ENCODE measurements at places on chromosomes 2 and 18.

DNA sequence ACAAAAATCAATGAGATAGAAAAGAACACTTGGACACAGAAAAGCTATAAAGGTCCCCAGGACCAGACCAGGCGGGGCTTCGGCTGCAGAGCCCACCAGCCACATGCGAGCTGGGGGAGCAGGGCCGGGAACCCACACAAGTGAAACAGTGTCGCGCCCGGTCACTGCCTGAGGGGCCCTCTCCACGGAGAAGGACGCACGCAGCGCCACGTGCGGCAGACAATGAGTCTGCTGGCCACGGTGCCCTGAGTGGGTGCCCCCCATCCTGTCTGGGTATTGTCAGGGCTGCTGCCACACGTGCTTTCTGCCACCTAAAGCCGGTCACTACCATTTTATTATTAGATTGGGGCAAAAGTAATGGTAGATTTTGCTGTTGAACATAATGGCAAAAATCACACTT lies 207.9 kb upstream of the HDAC4 start:
- no peak for DNase-seq

- DNase-seq = peak; percentile 19
Observed at GRCh38 chr2:173866874-173867618, 98.1 kb downstream of the SP3 start.

- DNase-seq = no peak
Observed at GRCh38 chr2:70047451-70047850, 39.8 kb upstream of the PCBP1 start.

- DNase-seq = no peak
Observed at GRCh38 chr2:45987856-45988255, 309.4 kb upstream of the EPAS1 start.

DNA sequence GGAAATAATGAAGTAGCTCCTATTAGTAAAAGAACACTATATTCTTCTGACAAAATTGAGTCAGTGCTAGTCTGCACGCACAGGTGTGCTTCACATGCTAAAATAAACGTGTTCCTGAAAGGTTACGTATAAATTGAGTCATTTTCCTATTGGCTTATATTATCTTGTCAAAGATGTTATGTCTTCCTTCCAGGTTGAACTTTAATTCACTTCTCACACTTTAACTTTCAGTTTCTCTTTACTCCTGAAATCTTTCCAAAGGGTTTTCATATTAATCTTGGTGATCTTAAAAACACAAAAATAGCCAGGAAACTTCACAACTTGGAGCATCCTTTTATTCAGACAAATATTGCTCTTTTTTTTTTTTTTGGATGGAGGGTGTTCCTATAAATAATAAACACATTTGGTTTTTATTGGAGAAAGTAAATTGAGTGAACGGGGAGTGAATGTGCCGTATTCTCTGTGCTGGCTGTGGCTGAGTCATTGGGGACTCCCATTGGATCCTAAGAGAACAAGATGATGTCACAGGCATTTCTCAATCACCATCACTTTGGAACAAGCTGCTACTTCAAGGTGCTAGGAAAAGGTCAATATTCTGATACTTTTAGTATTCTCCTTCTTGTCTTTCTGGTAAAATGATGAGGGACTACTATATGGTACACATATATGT lies 150.2 kb upstream of the SPATS2L start:
- DNase-seq = peak; percentile 13

DNA sequence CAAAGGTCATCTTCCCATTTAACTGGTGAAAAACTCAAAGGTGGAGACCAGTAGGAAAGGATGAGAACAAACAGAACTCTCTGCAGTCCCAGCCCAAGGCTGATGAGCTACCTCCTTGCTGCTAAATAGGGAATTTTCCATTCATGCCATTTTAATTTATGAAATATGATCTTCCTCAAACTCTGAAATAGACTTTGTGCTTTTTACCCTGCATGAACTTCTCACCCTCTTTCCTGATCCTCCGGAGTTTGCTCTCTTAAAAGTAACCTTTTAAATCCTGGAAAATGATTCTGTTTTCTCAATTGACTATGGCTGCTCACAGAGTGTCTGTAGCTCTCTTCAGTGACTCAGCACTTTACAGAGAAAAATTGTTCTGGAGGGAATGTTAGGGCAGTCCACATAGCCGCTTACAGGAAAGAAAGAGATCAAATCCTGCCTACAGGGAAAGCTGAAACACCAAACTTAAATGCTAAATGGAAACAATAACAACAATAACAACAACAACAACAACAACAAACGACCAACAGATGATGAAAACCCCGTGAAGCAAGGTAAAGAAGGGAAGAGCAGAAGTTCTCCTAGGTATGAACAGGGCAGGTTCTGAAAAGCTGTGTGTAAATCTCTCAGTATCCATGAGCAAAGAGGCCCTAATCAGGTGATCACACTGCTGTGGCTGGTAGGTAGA lies 79.8 kb upstream of the SESTD1 start:
- DNase-seq = no peak

DNA sequence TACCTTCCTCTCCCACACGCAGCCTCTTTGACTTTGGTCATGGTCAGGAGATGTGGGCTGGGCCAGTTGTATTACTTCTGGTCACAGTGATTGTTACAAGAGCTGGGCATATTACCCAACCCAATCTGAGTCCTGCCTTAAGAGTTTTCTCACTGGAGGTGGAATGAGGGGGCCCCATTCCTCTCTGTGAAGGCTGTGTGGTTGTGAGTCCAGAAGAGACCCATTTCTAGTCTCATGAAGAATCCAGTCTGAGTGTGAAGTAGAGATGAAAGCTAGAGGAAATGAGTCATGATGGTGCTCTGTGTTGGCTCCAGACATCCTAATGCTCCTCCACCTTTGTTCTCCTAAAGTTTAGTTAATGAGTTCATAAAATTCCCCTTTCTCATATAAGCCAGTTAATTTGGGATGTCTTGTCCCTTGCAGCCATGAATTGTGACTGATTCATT lies 50.8 kb upstream of the RASGRP3 start:
- DNase-seq = no peak

GRCh38 chr2:60252581-60253150 lies 300.8 kb downstream of the BCL11A start:
- DNase-seq = no peak

- no peak for DNase-seq
Observed at GRCh38 chr2:177559638-177560037, 167.1 kb downstream of the AGPS start.

GRCh38 chr2:232292395-232293154 lies 86.0 kb upstream of the ALPP start:
- peak; percentile 36 for DNase-seq

DNA sequence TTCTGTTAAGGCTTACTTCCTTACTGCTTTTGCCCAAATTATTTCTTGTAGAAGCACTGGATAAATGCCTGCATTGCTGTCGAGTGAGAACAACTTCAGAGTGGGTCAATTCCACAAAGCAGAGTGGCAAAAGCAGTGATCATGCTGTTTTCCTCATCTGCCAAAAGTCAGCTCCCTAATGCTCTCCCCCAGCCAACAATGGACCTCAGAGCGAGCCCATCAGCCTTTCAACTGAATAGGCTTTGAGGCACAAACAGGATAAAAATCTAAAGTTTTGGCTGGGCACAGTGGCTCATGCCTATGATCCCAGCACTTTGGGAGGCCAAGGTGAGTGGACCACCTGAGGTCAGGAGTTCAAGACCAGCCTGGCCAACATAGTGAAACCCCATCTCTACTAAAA lies 222.7 kb downstream of the TCF4 start:
- no peak for DNase-seq

DNA sequence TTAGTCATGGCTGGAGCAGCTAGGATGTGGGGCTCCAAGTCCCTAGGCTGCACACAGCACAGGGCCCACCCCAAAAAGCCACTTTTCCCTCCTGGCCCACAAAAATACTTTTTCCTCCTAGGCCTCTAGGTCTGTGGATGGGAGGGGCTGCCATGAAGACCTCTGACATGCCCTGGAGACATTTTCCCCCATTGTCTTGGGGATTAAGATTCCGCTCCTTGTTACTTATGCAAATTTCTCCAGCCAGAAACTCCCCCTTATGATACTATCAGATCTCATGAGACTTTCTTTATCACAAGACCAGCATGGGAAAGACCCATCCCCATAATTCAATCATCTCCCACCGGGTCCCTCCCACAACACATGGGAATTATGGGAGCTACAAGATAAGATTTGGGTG lies 125.9 kb downstream of the ESCO1 start:
- no peak for DNase-seq

DNA sequence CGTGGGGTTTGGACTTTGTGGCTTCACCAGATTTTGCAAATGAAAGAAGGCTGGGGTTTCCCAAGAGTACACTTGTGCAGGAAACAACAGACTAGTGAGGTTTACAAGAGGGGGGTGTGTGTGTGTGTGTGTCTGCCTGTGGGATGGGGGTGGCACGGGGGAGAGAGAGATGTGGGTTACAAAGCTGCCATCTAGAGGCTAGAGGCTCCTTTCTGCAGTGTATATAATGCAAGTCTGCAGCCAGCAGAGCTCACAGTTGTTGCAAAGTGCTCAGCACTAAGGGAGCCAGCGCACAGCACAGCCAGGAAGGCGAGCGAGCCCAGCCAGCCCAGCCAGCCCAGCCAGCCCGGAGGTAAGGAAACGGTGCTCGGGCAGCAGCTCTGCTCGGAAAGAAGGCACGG lies at the start of gene ACKR3:
Gene ACKR3, plus strand, starts transcription at position 253 of the 401 bp plus-strand sequence. CDS start 10,641 bp downstream, outside the sequence.
- DNase-seq = peak; percentile 86

DNA sequence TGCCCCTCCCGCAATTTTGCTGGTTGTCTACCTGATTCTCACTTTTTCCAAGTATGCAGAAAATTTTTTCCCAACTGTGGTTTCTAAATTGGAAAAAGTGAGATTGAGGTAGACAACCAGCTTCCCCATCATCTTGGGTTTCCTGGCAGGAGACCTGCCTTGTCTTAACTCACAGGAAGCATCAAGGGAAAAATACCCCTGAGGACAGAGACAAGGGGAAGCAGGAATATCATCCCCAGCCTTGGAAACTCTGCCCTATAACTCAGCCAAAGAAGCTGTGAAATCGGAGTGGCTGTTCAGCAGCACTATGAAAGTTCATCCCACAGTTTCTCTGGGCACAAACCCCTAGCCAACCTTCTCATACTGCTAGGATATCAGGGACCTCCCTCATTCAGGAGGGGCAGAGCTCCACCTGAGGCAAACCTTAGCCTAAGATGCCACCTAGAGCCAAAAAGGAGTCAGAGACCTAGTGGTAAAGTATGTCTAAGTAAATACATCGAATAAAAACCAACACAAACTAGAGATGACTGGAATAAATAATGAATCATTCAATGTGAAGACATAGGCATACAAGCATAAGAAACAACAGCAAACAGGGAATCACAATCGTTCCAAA lies 68.2 kb downstream of the ZSWIM2 start:
- DNase-seq = no peak

DNA sequence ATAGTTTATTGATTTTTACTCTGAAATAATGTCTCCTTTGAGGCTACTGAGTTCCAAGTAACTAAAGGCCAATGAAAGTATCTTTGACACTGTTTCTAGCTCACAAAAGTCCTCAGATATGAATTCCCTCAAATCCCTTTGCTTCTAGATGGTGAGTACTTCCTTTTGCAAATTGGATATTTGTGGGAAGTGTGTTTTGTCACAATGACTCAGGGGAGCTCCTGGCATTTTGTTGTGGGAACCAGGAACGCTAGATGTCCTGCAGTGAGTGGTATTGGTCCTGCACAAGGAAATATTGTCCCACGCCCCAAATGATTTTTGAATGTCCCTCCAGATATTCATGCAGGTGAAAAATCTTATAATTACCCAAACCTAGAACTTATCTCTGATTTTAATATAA lies 24.3 kb downstream of the TACR1 start:
- DNase-seq = no peak

- no peak for DNase-seq
Observed at GRCh38 chr2:206979922-206980321, 40.6 kb downstream of the CPO start.

- peak; percentile 78 for DNase-seq
Observed at GRCh38 chr2:232632904-232633412, 446 bp upstream of the EFHD1 start.

GRCh38 chr18:23113576-23113975 lies 21.7 kb upstream of the CABLES1 start:
- no peak for DNase-seq

DNA sequence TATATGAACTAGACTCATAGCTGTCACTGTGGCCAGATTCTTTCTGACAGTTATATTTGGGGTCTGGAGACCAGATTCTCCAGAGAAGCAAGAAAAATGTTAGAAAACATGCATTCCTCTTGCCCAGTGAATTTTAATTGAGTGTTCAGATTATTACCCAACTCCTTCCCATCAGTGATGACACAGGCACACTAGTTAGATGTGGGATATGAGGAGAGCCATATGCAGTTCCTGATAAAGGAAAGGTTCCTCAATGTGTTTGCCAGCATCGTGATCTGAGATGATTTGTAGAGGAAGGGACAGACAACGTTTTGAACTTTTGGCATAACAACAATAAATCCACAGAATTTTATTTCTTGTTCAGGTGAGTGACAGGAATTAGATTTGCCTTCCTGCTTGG lies 308.6 kb downstream of the PIEZO2 start:
- DNase-seq = no peak

GRCh38 chr2:99863903-99864270 lies 278.5 kb downstream of the AFF3 start:
- no peak for DNase-seq

- DNase-seq = no peak
Observed at GRCh38 chr2:111653103-111653624, 230.8 kb downstream of the ANAPC1 start.

DNA sequence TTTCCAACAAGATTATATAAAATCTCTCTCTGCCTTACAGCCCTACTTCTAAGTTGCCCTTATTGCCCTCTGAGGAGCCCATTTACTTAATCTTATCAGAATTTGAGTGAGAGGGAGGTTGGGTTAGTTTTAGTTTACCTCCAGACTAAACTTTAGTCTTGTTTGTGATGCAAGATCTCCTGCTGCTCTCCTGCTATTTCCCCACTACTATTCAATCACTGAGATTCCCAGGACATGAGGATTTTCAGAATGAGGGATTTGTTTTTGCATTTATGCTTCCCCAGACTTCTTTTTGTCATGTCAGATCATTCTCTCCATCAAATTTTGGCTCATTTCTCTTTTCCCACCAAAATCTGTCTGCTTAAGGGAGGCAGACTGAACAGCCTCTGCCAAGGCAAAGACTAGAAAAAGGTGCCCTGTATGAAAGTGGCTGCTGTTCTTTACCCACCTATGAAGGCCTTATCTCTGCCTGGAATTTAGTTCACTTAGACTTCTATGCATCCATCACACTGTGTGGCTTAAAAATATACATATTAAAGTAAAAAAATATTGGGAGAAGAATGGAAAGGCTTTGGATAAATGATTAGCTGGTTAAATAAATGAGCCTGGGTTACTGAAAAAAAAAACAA lies 401.3 kb downstream of the PID1 start:
- DNase-seq = no peak

- no peak for DNase-seq
Observed at GRCh38 chr2:50126845-50127244, 905.1 kb downstream of the NRXN1 start.

DNA sequence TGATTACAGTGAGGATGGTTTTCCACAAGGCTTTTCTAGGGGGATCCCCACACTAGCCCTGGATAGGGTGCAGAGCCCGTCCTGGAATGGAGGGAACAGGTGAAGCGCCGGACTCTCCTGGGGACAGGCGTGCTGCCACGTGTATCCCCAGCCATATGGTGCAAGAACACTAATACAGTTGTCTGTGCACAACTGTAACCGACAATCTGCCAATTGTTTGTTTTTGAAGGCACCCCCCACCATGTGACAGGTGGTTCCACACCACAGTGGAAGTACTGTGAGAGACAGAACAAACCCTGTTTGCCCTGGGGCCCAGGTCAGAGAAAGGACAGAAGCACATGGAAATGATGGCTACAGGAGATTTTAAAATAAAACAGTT lies 52.9 kb downstream of the MYCN start:
- DNase-seq = no peak

GRCh38 chr2:233404222-233404621 lies 49.9 kb downstream of the DGKD start:
- no peak for DNase-seq
